ENCODE measurements at places on chromosomes 7 and 10. TPM values are rescaled to one million over a fixed set of nuclear protein-coding genes. Genes with fewer than 3 reads are reported as not detected.

DNA sequence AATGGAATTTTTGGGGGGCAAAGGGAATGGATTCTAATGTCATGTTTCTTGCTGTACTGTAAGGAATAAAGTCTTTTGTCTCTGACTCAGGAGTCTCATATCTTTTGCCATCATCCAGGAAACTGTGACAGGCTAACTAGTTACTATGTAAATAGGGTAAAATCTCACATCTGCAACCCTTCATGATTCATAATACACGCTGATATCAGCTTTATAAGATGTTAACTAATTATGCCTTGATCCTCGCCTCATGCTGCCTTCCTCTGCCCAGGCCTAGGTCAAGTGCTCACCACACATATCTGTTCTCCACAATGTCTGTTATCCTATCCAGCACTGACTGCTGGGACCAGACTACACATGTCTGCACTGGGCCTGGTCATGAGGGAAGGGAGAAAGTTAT, 81.3 kb upstream of the CXCL12 start:
- DNase-seq = no peak

GRCh38 chr10:47152861-47153349, 147.1 kb upstream of the GDF10 start:
- no peak for DNase-seq

- DNase-seq = no peak
These were observed 368.8 kb downstream of the ADRA2A start for GRCh38 chr10:111445667-111446066.

- no peak for DNase-seq
These were observed 54.1 kb downstream of the KCNMA1 start for GRCh38 chr10:77583527-77583926.

DNA sequence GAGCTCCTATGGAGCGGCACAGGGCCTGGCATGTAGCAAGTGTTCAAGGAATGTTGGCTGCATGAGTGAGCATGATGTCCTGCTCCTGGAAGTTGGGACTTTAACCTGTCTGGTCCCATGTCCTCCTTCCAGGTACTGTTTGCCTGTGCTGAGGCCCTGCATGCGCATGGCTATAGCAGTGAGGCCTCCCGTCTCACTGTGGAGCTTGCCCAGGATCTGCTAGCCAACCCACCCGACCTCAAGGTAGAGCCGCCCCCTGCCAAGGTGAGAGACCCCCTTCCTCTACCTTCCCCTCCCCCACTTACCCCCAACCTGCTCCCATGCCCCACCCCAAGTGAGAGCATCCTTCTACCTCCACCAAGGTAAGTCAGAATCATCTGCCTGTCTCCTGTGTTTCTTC, 8.1 kb downstream of the ZSWIM8 start:
- DNase-seq = no peak

The NME8 gene
- polyA plus RNA-seq = not detected
